ENCODE measurements at places on chromosomes 4 and X.

- DNase-seq, result no peak
Observed at GRCh38 chr4:153421941-153422340, 44.2 kb upstream of the TMEM131L start.

- no peak for DNase-seq
Observed at GRCh38 chrX:12767856-12768255, 23.4 kb upstream of the PRPS2 start.

- no peak for DNase-seq
Observed at GRCh38 chr4:137754652-137755471, 222.6 kb upstream of the PCDH18 start.

- DNase-seq, result no peak
Observed at GRCh38 chr4:78190595-78190994, 133.5 kb downstream of the FRAS1 start.

DNA sequence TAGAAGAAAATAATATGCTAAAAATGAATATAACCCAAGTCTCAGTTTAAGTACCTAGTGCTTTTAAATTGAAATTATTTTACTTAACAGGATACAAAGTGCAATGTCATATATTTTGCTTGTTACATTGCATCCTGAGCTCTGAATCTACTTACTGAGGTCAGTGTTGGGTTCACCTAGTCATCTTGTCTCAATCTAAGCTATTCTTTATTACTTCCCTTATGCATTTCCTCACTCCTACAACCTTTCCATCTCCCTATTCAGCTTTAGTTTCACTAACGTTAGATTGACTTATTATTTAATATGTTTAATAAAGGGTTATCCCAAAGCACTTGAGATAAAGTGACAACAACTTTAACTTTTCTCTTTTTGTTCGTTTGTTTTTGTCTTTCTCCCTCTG lies 483.7 kb downstream of the FSTL5 start:
- no peak for DNase-seq

- DNase-seq, result no peak
Observed at GRCh38 chrX:138648568-138648967, 62.9 kb downstream of the FGF13 start.

- DNase-seq, result no peak
Observed at GRCh38 chrX:32597777-32598176, 613.6 kb downstream of the DMD start.

- DNase-seq, result no peak
Observed at GRCh38 chr4:55635282-55635681, 816 bp downstream of the NMU start.

DNA sequence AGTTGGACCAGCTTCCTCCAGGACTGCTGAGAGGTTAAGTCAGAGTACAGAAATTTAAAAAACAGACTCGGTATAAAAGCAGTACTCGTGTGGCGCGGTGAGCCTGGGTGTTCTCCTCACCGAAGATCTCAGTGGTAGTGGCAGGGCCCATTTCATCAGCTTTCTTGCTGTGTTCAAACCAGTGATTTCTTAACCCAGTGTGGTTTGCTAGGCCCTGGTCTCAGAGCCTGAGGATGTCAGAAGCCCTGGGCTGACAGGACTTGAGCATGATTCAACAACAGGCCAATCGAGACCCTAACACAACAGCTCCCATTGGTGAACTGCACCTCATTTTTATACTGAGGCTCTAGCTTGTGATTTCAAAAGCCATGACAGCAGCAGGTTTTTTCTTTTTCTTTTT lies 23.2 kb downstream of the PRIMPOL start:
- DNase-seq, result no peak

DNA sequence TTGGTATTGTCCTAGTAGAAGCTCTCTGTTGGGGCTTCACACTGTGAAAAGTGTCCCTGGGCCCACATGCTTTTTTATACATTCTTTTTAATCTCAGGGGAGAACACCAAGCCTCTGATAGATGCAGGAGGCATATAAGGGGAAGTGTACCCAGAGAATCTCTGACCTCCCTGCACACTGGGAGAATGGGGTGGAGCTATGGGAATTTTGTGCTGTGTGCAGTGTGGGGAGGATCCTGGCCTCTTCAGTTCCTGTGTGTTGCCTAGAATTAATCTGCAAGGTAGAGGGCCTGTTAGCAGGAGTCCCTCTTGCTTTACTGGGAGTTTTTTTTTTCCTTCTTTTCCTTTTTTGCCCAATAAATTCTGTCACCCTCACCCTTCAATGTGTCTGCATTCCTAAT lies 49.2 kb upstream of the SPIN4 start:
- no peak for DNase-seq

GRCh38 chrX:118504581-118504980 lies 9.0 kb downstream of the DOCK11 start:
- no peak for DNase-seq

GRCh38 chrX:45524805-45525204 lies 324.1 kb upstream of the DIPK2B start:
- no peak for DNase-seq

- DNase-seq, result no peak
Observed at GRCh38 chr4:128241019-128241418, 46.6 kb downstream of the PGRMC2 start.

GRCh38 chr4:165428957-165429356 lies 50.1 kb downstream of the CPE start:
- no peak for DNase-seq

GRCh38 chr4:80180743-80181142 lies 16.6 kb upstream of the PRDM8 start:
- no peak for DNase-seq

DNA sequence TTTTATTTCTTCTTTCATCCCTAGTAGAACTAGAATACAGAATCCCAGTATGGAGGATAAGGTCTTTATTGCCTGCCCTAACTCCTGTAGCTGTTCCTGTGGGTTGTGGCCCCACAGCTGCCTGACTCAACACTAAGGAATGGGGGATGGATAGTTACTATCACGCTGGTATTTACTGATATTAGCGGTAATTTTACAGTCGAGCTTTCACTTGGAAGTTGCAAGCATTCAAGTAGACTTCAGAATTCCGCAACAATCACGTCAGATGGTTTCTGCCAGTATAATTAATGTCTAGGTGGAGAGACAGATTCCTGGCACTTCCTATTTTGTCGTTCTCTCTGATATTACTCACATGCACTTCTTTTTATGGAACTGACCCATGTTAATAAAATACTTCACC lies 489.8 kb downstream of the PABPC4L start:
- no peak for DNase-seq

- DNase-seq, result no peak
Observed at GRCh38 chr4:168621806-168622589, 125.1 kb downstream of the PALLD start.

- DNase-seq, result peak; percentile 19
Observed at GRCh38 chr4:119627267-119628255, 1.0 kb downstream of the PDE5A start.

DNA sequence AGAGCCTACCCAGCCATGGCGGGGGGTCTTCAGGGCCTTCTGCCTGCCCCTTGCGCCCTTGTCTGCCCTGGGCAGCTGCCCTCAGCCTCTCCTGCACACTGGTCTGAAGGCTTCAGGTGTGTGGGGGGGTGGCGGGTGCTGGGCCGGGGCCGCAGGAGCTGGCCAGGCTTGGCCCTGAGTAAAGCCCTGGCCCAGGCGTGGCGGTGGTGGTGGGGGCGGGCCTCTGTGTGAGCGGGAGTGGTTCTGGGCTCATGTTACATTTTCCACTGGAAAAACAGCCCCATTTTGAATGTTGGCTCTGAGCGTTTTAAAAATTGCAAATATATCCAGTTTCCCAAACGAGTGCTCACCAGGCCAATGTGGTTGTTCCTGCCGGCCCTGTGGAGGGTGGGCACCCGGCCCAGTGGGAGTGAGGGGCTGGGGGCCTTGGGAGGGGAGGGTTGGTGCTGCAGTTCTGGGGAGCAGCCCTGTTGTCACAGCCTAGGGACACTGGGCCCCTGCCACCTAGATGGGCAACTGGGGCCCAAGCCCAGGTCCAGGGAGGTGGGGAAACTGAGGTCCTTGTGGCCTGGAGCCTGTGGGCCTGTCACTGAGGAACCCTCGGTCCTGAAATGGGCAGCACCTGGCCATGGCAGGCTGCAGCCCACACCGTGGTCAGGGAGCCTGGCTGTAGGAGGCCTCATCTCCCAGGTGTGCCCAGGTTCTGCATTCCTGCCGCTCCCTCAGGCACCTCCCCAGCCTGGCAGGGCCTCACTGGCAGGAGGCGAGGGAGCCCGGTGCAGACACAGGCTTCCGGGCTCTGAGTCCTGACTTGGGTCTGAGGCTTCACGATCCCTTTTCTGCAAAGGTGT lies 28.3 kb downstream of the FGFRL1 start:
- no peak for DNase-seq

DNA sequence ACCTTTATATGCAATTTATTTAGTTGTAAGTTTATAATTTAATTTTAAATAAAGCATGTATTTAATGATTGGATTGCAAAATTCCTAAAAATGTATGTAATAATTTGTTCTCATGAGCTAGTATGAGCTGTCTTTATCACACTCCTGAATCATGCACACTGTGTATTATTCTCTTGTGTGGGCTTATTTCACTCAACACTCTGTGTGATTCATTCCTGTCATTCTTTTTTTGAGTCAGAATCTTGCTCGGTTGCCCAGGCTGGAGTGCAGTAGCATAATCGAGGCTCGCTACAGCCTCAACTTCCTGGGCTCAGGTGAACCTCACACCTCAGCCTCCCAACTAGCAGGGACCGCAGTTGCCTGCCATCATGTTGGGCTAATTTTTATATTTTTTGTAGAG lies 123.1 kb upstream of the SLC34A2 start:
- DNase-seq, result no peak

DNA sequence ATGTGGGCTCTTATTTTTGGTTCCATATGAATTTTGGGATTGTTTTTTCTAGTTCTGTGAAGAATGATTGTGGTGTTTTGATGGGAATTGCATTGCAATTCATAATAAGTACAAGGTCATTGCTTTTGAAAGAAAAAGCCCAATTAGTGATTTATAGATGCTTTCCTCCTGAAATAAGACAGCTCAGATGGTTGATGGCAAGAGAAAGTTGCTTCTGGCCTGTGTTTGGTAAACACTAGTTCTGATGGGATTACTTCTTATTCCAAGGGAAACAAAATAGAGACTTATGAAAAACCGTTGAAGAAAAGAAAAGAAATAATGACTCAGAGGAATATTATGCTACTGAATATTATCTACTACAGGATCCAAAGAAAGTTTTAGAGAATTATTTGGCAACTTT lies 144.9 kb downstream of the SPANXA1 start:
- no peak for DNase-seq

GRCh38 chrX:23788521-23788920 lies 5.5 kb downstream of the SAT1 start:
- DNase-seq, result no peak

DNA sequence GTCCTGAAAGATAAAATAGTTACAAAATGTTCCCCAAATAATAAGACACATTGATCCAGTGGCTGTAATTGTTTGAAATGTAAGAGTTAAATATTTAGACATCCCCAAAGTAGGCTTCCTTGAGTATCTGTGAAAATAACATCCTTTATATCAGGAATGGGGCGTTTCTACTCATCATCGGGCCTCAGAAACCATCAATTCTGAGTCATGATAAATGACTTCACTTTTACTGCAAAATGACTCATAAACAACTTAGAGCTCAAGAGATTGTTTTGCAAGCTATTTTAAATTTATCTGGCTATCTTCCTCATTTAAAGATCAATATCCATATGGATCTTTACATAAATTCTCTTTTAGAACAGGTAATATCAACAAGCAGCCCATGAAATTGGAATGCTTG lies 369.4 kb upstream of the CNKSR2 start:
- no peak for DNase-seq

- no peak for DNase-seq
Observed at GRCh38 chr4:73308286-73308685, 49.7 kb upstream of the ANKRD17 start.

- no peak for DNase-seq
Observed at GRCh38 chr4:825971-826330, at the start of gene CPLX1. Gene CPLX1 (minus strand): TSS chr4:826129. CDS start chr4:824522, 1,607 bp downstream.

- DNase-seq, result no peak
Observed at GRCh38 chr4:153215921-153216320, 11.7 kb downstream of the TRIM2 start.

GRCh38 chr4:9997886-9998285 lies 23.4 kb downstream of the SLC2A9 start:
- no peak for DNase-seq

GRCh38 chr4:164221631-164222030 lies 532.3 kb upstream of the SMIM31 start:
- no peak for DNase-seq

- DNase-seq, result no peak
Observed at GRCh38 chr4:151727365-151727764, 33.4 kb downstream of the GATB start.

- no peak for DNase-seq
Observed at GRCh38 chrX:135893294-135893817, at the start of the genes CT45A10 and SAGE1. Gene CT45A10 (minus strand): TSS chrX:135893444. CDS start chrX:135885344, 8,100 bp downstream. Gene SAGE1 (plus strand): TSS chrX:135893716. CDS start chrX:135896243, 2,527 bp downstream.

GRCh38 chr4:77395481-77395880 lies 210.1 kb upstream of the CXCL13 start:
- no peak for DNase-seq

GRCh38 chrX:45630078-45630477 lies 429.4 kb upstream of the DIPK2B start:
- no peak for DNase-seq

DNA sequence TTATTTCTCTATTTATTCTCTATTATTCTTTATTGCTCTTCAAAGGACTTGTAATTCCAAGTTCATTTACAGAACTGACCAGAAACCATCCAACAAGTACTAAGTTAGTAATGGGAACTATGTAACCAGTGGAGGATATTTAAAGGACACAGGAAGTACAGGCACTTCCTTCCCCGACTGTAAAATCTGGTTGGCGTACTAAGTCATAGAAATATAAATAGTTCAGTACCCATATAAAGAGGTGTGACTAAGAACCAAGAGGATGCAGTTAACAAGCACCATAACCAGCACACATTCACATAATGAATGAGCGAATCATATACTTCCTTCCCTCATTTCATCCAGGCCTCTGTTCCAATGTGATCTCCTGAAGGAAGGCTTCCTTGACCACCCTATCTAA lies 3.6 kb upstream of the EIF4E start:
- DNase-seq, result no peak

- DNase-seq, result no peak
Observed at GRCh38 chr4:154516318-154517029, 24.9 kb upstream of the DCHS2 start.

DNA sequence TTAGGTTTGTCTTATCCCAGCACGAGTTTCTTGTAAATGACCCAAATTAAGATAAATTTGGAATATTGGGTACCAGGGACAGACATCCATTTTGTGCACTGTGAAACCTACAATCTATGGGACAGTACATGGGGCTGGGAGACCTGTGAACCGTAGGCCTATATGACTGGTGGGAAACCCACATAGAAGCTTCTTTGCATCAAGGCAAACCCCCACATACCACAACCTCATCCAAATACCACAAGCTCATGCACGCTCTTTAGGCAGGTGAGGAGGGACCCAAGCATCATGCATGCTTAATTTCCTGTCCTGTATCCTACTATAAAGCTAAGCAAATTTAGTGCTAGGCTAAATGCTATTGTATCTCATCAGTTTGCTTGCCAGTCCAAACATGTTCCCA lies 47.8 kb downstream of the NIPAL1 start:
- DNase-seq, result no peak

DNA sequence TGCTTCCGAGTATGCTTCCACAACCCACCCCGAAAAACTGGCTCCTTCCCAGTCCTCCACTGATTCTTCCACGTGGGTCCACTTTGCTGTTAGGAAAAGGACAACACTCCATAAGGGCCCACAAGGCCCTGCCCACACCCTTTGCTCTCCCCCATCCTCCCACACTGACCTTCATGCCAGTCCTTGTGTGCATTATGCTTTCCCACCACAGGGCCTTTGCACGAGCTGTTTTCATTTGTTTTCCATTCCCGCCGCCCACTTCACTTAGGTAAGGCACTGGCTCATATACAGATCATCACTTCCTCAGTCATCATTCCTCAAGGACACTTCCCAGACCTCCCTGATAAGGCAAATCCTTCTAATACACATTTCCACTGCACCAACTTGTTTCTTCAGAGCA lies 16.8 kb upstream of the SEL1L3 start:
- DNase-seq, result no peak

All from activated CD4-positive, alpha-beta T cell treated with anti-CD3 and anti-CD28 coated beads, Interleukin-2, amount 50 U/mL, for 24 hours (primary cell).